ENCODE measurements at places on chromosomes 2 and 18.

DNA sequence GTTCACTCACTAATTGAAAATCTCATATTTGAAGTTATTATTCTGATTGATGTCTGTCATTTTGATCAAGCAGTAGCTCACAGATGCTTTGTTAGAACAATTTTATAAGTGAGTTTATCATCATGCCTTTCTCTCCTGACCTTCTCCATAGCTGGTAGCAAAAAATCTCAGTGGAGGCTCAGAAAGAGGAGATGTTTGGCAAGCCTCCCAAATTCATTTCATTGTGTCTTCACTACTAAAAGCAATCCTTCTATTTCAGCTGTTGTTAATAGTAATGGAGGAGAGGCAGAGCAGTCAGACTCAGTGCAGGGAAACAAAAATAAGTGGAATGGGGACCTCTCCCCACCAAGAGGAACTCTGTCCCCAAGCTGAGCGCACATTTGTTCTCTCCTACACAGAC lies 2127.8 kb upstream of the CELF4 start:
- DNase-seq = no peak

GRCh38 chr2:100588071-100588786 lies 25.4 kb downstream of the PDCL3 start:
- DNase-seq = no peak

GRCh38 chr18:50791599-50792438 lies 28.0 kb downstream of the MRO start:
- DNase-seq = no peak

- DNase-seq = no peak
Observed at GRCh38 chr18:14970027-14970426, 222.1 kb downstream of the ANKRD30B start.

DNA sequence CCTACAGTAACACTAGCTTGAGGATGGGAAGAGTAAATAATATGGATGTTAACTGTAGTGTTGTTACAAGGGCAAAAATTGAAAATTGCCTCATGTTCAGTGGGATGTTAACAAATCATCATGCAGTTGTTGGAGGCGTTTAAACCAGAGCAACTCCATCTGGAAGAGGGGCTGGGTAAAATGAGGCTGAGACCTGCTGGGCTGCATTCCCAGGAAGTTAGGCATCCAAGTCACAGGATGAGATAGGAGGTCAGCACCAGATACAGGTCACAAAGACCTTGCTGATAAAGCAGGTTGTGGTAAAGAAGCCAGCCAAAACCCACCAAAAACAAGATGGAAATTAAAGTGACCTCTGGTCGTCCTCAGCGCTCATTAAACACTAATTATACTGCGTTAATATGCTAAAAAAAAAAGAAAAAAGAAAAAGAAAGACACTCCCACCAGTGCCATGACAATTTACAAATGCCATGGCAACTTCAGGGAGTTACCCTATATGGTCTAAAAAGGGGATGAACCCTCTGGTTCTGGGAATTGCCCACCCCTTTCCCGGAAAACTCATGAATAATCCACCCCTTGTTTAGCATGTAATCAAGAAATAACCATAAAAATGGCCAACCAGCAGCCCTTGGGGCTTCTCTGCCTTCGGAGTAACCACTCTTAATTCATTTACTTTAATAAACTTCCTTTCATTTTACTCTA lies 101.4 kb downstream of the MYO5B start:
- no peak for DNase-seq

DNA sequence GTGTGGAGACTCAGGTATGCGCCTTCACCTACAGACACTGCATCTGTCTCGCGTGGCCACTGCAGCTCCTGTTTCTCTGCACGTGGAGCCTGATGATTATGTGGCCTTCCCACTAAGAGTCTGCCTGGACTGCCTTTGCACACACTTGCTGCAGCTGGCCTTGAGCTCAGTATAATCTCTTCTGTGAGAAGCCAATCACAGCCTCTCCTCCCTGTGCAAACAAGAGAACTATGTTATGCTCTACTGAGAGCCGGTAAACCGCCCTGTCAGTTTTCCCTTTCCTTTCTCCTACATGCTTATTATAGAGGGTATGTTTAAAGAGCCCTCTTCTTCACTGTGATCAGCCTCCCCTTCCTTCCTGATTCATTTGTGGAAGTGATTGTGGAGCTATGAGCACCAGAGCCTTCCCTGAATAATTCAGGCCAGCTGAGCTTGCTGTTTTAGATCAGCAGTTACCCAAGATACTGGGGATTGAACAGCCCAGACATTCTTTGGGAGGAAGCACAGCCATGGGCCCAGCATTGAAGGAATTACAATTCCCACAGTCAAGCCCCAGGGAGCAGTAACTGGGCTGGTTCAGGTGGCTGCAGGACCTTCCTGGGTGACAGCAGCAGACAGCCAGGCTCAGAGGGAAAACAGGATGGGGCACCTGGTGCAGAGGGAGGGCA lies 3.7 kb upstream of the TGFA start:
- DNase-seq = no peak

DNA sequence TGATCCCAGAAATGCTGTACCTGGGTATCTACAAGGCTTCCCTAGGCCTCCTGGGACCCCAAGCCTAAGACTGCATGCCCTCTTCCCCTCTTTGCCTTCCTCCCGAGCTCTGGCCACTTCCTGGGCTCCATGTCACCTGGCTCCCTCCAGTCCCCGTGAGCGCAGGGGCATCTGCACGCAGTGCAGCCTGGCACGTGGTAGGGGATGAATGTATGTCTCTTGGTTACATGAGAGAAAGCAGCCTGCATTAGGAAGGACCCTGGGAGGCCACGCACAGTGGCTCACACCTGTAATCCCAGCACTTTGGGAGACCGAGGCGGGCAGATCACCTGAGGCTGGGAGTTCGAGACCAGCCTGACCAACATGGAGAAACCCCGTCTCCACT lies 15.8 kb downstream of the PASK start:
- DNase-seq = peak; percentile 64

DNA sequence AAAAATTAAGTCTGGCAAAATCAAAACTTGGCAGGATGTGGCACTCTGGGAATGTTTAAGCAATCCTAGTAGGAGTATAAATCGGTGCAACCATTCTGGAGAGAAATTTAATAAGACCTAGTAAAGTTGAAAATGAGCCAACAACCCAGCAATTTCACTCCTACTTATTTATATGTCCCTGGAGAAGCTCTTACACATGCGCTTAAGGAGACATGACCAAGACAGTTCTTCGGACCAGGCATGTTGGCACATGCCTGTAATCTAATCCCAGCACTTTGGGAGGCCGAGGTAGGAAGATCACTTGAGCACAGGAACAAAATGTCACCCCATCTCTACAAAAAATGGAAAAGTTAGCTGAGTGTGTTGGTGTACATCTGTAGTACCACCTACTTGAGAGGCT lies 374.6 kb upstream of the LYPD1 start:
- no peak for DNase-seq

DNA sequence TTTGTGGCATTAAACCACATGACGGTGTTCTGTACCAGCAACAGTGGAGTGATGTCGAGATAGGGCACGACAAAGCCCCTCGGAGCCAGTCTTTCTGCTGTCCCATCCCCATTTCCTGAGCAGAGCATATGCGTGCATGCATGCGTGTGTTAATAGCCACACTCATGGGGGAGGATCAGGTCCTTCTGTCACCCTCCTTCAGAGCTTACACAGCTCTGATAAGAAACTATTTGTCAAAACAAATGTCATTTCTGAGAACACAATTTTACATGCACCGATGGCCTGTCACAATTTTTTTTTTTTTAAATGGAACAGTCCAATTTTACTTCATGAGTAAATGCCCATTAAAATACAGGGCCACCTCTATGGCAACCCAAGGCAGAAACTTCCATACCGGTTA lies 95.9 kb upstream of the ZBTB14 start:
- DNase-seq = no peak

DNA sequence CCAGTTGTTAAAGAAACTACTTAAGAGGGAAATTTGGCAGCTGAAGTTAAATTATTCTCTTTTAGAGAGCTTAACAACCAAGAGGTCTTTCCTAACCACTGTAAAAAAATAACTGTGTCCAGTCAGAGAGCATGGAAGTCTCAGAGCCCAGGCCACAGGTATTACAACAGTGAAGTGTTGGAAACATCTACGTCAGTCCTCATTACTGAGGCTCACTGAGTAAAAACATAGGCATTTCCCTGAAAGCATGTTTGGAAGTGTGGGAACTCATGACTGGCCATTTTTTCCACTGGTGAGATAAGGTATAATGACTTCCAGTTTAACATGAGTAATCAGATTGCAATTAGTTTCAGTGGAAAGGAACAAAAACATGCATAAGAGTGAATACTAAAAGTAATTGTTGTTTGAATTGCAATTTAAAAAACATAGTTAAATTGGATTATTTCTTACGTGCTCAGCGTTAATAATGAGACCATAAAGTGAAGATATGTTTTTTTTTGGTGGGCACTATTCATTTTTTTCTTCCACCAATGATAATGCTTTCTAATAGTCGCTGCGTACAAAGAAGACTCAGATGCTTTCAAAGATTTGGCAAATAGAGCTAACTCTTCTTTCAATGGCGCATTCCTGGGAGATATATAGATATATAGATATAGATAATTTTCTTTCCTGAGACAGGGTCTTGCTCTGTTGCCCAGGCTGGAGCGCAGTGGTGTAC lies 60.8 kb downstream of the EFEMP1 start:
- no peak for DNase-seq

GRCh38 chr2:28607730-28608499 lies 112.1 kb downstream of the PLB1 start:
- peak; percentile 42 for DNase-seq

DNA sequence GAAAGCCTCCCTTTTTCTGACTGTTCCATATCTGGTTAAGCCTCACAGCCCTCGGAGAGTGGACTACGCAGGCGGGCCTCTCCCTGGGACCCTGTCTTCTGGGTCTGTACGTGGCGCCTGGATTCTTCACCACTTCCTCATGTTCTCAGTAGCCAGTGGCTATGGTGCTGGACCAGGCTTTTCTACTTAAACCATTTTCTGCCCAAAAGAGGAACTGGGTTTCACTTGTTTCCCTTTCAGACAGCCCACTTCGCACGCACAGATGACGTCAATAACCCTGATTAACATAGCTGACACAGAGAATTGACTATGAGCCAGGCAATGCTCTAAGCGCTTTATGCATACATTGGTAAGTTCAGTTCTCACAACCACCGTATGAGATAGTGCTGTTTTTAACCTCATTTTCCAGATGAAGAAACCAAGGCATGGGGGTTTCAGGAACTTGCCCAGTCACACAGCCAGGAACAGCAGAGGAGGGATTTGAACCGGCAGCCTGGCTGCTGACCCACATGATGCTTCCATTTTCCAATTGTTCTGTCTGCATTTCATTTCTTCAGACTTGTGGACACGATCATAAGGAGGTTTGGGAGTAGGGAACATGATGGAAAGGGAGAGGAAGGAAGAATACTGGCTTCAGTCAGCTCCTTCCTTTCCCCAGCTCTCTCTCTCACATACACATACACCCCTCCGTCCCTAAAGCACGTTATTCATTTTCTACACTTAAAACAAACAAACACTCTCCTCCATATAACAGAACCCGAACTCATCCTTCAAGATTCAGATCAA lies 41.7 kb downstream of the MYOM1 start:
- DNase-seq = peak; percentile 86

DNA sequence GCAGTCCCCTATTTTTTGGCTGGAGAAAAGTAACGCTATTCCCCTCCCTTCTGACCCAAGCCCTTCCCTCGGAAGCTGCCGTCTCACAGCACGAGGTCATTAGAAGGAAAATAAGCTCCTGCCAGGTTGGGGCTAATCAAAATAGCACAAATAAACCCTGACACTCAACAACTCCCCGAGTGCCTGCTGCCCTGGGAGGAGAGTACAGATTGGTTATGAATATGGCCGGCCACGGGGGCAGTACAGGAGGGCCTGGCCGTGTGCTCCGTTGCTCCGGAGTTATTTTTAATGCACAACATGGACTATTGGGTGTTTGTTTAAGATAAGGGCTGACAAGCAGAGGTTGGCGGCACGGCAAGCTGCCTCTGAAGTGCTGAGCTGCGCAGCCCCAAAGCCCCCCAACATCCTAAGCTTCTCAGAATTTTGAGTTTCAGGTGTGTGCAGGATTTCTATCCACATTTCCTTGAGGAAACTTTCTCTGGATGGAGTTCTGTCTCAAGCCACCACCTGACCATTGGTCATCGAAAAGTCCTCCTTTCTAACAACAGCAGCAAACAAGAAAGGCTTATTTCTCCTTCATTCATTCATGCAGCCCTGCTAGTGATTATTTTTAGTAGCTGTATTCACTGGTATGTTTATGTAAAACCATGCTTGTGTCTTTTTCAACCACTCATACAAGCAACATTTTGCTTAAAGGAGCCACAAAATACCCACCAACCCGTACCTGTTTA lies 58.7 kb downstream of the PAX3 start:
- no peak for DNase-seq

DNA sequence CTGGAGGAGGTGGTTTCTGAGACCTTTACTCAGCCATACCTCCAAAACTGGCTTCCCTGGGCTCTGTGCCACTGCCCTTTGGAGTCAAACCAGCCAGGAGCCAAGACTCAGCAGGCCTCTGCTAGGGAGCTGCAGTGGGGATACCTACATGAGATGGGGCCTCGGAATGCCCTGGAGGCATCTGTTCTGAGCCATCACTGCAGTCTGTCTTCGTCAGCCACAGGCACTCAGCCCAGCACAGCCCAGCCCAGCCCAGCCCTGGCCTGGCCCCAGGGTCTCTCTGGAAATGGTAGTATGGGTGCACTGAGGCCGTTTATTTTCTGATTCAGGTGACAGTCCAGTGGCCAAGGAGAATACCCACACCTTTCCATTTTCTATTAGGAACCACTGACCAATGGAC lies 209.8 kb downstream of the CELF4 start:
- no peak for DNase-seq

DNA sequence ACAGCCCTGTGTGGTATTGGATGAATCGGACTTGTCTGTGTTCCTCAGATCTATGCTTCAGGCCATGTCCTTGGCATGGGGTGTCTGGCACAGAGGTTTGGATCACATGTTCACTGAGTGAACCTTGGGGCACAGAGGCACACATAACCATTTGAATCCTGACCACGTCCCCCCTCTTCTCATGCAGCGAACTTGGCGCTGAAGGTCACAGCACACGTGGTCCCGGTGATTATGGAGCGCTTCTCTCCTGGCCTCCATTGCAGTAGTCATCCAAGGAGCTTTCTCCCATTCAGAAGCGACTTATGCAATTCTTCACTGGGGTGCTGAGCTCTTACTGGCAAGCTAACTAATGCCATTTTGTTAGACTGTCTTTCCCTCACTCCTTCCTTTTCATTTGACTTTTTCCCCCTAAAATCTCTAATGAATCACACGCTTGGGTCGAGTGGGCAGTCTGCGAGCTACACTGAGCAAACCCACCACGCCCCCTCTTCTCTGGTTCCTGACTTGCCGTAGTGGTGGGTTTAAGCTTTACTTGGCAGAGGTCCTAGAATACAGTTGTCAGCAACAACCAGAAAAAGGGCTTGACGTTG lies 59.4 kb downstream of the KCNG2 start:
- peak; percentile 22 for DNase-seq

GRCh38 chr2:28608500-28609424 lies 112.9 kb downstream of the PLB1 start:
- no peak for DNase-seq

GRCh38 chr2:101538076-101538475 lies 63.2 kb upstream of the RFX8 start:
- DNase-seq = no peak

GRCh38 chr2:156321243-156321904 lies 11.1 kb downstream of the NR4A2 start:
- no peak for DNase-seq
